Activated CD8-positive, alpha-beta memory T cell treated with anti-CD3 and anti-CD28 coated beads, Interleukin-2, amount 50 U/mL, for 4 hours (primary cell): ENCODE measurements at places on chromosomes 2 and 18.

DNA sequence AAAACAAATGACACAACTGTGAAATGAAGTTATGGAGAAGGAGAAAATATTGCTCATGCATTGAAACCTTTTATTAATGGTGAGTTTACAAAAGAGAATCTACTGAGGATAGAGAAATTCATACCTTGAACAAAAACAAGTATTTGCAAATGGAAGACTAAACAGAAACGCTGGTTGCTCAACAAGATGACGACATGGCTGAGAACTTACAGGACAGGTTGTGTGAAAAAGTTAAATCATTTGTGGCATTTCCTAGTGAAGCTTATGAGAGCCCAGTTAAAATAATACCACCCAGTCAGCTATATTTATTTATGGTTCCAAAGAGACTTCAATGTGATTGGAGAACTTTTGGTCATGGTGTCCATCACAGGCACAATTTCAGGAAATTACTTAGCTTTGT, 148.6 kb upstream of the PKDCC start:
- DNase-seq = no peak

- DNase-seq = no peak
Measured at GRCh38 chr2:201432038-201432620, 19.1 kb downstream of the TRAK2 start.

GRCh38 chr2:234395891-234396420, 100.9 kb downstream of the ARL4C start:
- no peak for DNase-seq

DNA sequence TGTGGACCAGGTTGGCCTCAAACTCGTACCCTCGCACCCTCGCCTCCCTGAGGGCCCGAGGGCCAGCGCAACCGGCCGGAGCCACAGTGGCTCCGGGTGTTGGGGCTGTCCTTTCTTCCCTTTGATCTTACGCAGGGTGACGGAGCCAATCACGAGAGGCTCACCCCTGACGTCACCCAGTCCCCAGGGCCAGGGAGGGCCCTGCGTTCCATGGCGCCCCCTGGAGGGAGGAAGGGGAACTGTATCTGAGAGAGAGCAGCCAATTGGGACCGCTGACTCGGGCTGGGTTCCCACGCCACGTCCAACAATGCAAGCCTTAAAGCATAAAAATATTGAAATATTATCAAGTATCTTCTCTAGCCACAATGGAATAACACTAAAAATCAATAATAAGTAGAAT, 432.8 kb upstream of the LRRTM4 start:
- DNase-seq = no peak

GRCh38 chr2:6826081-6826913, 39.4 kb downstream of the CMPK2 start:
- DNase-seq = peak; percentile 47

DNA sequence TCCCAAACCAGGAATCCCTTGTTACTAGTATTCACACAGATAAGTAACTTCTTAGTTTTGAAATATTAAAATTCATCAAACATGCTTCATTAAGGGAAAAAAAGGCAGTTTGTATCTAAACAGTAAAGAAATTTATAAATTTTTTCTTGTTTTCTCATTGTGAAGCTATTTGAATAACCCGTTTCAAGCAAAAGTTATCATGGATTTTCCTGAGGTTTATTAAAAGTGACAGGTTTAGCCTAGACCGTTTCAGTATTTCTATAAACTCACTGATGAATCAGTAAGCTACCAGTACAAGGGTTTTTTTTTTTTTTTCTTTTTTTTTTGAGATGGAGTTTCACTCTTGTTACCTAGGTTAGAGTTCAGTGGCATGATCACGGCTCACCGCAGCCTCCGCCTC, 20.0 kb downstream of the ZNF532 start:
- no peak for DNase-seq

DNA sequence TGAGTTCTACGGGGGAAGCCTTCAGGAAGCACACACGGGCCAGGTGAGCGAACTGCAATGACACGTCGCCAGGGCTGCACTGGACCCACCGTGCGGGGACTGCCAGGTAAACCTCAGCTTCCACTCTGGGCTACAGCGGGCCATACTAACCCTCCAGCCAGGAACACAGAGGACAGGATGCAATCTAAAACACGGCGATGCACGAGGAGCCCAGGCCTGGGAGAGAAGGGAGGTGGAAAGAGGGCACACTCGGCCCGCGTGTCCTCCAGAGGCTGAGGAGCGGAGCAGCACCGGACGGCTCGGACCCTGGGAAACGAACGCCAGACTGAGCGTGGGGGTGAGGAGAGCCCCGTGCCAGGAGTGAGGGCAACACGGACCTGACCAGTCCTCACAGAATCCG, 69.3 kb downstream of the HDAC4 start:
- DNase-seq = no peak

GRCh38 chr2:172345956-172346555, 81.3 kb upstream of the ITGA6 start:
- DNase-seq = no peak

- no peak for DNase-seq
Measured at GRCh38 chr2:79620679-79621078, 107.8 kb downstream of the CTNNA2 start.

- no peak for DNase-seq
Measured at GRCh38 chr2:66462501-66462825, 27.5 kb downstream of the MEIS1 start.

DNA sequence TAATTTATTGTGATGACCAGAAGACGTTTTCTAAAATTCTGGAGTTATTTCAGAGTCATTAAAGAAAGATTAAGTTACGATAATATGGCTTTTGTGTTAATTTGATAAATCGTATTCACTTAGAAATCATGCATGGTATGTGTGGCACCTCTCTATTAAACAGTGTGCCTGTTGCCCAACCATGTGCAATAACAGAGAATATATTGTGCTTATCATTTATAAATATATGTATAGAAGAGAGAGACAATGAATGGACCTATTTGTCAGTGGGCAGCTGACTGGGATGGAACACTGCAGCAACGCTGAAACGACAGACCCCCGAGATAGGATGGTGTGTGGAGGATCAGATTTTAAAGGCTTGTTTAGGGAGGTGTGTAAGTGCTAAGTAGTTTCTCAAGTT, 172.9 kb downstream of the FMNL2 start:
- no peak for DNase-seq

GRCh38 chr2:85429924-85430289, 11.4 kb downstream of the SH2D6 start:
- DNase-seq = no peak

DNA sequence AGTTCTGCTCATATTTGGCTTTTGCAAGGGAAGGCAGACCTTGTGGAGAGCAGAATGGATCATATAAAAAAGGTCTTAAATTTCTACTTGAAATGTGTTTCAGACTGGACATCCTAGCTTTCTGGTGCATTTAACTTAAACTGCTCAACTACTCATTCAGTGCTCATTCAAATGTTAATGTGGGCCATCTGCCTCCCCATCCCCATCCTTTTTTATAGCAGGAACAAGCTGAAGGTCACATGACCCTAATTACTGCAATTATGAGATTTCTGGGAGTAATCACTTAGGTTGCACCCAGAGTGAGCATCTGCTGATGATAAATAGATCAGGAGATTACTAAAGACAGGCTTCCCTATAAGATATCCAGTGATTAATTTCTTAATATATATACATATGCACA, 96.1 kb downstream of the MAP2 start:
- no peak for DNase-seq

GRCh38 chr2:25497229-25497917, 155.6 kb upstream of the DNMT3A start:
- DNase-seq = no peak

- no peak for DNase-seq
Measured at GRCh38 chr2:39059366-39059952, 61.4 kb downstream of the SOS1 start.
